ENCODE measurements at places on chromosomes 11 and 22.
A peak's percentile ranks its signal among the peaks of the same experiment; 100 is the strongest.

DNA sequence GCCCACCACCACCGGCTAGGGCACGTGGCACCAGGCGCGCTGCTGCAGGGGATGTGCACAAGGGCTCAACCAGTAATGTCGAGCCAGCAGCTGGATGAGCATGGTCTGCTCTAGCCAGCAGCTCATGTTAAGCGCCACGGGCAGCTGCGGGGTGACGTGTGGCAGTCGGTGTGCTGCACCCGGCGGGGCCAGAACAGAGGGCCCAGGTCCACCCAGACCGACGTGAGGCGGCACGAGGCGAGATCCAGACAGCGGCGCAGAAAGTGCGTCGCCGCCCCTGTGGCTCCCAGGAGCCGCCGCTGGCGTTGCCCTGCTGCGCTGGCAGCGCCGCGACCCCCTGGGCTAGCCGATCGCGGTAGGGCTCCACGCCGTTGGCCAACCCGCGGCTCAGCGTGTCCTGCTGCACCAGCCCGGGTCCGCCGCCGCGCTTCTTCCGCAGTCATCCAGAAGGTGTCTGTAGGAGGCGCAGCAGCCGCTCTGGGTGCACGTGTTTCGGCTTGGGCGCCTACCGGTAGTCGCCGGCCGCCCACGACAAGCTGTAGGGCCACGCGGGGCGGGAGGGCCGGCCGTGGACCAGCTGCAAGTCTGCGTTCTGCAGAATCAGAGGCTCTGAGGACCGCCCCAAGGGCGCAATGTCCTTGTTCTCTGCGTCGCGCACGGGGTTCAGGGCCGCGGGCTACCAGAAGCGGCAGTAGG, 4.6 kb upstream of the GALR3 start:
- peak; percentile 30 for DNase-seq

- DNase-seq, result no peak
Observed at GRCh38 chr22:47748271-47748670, 985.8 kb downstream of the TBC1D22A start.

- no peak for DNase-seq
Observed at GRCh38 chr11:19723572-19724342, 11.1 kb downstream of the NAV2 start.

- no peak for DNase-seq
Observed at GRCh38 chr11:61489833-61490721, 18.5 kb upstream of the LRRC10B start.

DNA sequence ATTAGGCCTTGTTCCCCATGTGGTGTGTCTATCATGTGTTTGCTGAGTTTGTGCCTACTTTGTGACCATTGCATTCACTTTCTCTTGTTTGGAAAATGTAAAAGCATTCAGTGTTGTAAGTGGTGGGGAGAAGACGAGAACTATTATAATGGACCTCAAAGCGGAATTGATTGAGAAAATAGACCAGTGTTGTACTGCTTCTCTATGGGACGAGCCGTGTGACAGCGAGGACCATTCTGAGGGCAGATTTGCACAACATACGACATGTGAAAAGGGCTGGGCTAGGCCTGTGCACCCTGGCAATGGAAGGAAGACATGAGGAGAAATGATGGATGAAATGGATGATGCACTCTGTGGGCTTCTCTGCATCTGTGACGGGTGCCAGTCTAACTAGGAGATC, 233.5 kb downstream of the DSCAML1 start:
- DNase-seq, result no peak

DNA sequence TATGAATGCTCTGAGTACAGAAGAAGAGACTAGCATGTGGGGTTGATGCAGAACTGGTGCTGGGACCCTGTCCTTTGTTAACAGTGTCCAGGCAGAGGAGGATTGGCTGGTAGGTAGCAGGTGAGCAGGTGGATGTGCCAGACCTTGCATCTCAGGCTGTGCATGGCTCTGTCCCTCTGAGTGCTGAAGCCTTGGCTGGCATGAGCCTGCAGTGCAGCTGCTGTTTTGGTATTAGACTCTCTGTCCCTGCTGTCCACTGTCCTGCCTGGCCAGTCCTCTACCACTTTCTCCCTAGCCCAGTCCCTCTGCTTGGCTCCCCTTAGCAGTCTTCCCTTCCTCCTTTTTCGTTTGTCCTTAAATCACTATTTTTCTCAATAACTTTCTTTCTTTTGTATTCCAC, 213.6 kb upstream of the ZBED5 start:
- DNase-seq, result no peak

DNA sequence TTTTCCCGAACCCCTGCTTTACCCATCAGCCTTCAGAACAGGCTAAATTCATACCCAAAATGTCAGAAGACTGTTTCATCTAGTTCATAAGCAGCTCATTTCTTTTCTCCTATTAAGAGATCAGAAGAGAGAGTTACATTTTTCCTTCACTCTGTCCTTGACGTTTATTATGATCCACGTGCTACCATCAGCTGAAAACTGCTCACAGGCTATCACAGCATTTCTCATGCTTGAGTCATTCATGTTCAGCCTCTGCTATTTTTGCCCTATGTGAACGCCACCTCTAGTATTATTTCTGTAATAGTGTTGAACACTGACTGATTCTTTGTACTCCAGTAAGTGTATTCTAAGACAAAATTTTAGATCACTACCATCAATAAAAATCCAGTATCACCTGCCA, 51.9 kb downstream of the SLC1A2 start:
- DNase-seq, result no peak

Data from stimulated activated CD8-positive, alpha-beta memory T cell treated with anti-CD3 and anti-CD28 coated beads, Interleukin-7, amount 100 ng/mL, for 1 hour (primary cell).